Activated CD4-positive, alpha-beta memory T cell treated with anti-CD3 and anti-CD28 coated beads, Interleukin-2, amount 10 ng/mL, durations not matched to agents 7 days and 5 days (primary cell): ENCODE measurements at places on chromosomes 12 and 14. TPM values are rescaled to one million over a fixed set of nuclear protein-coding genes. Genes with fewer than 3 reads are reported as not detected.

DNA sequence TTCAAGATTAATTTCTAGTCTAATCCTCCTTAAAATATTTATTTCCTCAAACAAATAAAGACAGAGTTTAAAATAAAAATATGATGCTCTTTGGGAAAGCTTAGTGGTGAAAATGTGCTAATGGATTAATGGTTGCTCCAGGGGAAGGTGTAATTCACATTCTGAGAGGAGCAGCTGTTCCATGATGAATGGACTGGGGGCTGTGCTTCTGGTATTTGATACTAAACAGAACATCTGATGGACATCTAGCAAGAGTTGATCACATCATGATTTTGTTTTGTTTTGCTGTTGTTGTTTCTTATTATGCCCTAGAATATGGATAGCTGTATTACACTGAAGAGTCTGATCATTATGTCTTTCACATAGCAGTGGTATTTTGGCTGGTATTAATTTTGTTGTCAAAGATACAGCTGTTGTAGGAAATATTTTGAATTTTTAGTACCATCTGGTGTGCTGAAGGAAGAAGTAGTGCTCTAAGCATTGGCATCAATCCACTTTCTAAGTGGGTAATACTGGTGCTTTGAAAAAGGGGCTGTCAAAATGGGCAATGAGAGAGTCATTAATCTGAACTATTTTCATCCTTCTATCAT is 296.4 kb downstream of the ADAMTS20 start:
- DNase-seq = no peak

Gene RXYLT1
- 9.5 TPM for total RNA-seq

DNA sequence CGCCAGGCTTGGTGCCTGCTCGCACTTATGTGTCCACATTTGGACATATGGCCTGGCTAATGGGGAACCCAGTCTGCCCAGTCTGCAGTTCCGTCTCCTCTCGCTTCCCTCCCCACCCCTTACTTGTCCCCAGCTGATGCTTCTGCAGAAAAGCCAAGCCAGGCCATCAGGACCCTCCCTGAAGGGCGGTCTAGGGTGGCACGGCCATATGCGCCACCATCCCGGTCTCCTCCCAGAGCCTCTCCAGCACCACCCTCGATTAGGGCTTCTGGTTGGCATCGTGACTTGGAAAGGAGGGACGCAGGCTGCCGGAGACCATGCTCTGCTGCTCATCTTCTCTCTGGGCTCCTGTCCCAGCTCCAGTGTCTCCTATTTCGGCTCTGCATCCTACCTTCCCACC is 54.6 kb downstream of the CALM1 start:
- DNase-seq = no peak

Gene TMEM260
- 19.4 TPM for total RNA-seq

DNA sequence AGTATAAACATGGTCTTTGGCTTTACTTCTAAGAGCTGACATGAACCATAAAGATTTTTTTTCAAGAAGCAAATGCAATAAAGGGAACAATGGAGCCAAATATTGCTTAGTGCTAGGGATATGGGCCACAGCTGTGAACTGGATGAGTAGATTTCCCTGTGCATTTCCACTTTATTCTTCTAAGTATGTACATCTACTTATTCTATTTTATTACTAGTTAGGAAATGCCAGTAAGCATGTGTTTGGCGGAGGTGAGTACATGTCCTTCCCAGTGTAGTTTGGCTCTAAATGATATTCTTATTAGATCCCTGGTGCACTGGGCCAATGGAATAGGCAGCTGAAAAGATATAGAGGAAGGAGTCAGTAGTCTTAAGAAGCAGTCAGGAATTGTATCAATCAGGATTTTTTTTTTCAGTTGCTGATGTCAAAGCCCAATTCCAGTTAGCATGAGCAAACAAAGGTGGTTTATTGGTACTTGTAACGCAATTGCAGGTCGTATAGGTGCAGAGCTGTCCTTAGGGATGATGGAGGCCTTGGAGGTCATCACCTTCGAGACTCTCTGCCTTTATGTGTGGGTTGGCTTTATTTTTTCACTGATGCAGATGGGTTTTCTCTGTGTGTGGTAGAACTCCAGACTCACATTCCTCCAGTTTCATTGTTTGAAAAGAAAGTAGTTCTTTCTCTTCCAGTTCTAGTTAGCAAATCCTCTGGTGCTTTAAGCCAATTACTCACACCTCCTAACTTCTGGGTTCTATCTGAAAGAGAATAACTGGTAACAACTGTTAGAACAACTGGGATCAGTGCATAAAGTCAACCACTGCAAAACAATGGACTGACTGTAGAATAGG is 139.0 kb upstream of the LRIG3 start:
- no peak for DNase-seq

- no peak for DNase-seq
Observed at GRCh38 chr12:75759842-75760572, 248.6 kb upstream of the KRR1 start.

GRCh38 chr14:68899033-68899603 is 80.0 kb downstream of the ACTN1 start:
- no peak for DNase-seq

Gene BCL2L14
- 13.0 TPM for total RNA-seq

Gene NFE2
- 0.20 TPM for total RNA-seq

Gene IFT81
- total RNA-seq = 2.6 TPM

DNA sequence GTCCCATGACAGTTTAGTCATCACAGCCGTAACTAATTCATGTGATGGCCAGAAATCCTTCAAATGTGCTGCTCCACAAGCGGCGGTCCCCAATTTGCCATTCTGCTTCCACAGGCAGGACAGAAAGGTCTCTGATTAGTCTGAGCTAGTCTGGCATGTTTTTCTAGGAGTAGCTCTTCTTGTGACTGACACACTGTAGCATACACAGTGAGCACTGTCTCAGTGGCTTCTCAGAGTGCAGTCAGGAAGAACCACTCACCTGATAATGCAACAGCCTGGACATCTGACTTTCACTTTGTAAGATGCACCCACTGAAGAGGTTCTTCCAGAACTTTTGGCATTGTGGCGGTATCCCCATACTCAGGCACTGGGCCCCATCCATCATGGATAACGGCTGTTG is 1266.2 kb downstream of the TMEM121 start:
- no peak for DNase-seq

- DNase-seq = no peak
Observed at GRCh38 chr14:49480979-49481498, 105.1 kb downstream of the RPS29 start.

DNA sequence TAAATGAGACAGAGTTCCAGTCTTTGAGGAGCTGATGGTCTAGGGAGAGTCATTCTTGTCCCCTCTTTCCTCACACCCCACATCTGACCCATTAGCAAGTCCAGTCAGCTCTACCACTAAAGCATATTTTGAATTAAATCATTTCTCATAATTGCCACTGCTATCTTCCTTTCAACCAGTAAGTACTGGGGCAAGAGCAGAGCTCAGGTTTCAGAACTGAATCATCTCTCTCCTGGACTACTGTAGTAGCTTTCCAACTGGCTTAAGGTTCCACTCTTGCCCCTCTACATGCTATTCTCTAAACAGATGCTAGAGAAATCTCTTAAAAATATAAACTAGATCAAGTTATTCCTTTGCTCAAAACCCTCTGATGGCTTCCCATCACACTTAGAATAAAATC is 218.3 kb downstream of the TTC6 start:
- no peak for DNase-seq

GRCh38 chr14:72550513-72550912 is 343.4 kb downstream of the DPF3 start:
- DNase-seq = no peak
